ENCODE measurements at places on chromosomes 12 and 14.

DNA sequence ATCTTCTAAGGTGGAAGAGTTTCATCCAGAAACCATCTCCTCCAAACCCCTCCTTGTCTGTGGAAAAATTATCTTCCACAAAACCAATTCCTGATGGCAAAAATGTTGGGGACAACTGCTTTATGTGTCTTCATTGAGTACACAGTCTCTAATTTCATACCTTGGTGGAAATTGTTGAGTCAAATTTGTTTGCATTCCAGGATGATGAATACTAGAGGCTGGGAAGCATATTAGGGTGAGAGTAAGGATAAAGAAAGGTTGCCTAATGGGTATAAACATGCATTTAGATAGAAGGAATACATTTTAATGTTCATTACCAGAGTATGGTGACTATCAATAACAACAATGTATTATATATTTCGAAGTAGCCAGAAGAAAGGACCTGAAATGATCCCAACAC, 98.2 kb downstream of the C12orf42 start:
- no peak for DNase-seq

- DNase-seq: no peak
Measured at GRCh38 chr14:75453817-75454434, 26.1 kb downstream of the JDP2 start.

DNA sequence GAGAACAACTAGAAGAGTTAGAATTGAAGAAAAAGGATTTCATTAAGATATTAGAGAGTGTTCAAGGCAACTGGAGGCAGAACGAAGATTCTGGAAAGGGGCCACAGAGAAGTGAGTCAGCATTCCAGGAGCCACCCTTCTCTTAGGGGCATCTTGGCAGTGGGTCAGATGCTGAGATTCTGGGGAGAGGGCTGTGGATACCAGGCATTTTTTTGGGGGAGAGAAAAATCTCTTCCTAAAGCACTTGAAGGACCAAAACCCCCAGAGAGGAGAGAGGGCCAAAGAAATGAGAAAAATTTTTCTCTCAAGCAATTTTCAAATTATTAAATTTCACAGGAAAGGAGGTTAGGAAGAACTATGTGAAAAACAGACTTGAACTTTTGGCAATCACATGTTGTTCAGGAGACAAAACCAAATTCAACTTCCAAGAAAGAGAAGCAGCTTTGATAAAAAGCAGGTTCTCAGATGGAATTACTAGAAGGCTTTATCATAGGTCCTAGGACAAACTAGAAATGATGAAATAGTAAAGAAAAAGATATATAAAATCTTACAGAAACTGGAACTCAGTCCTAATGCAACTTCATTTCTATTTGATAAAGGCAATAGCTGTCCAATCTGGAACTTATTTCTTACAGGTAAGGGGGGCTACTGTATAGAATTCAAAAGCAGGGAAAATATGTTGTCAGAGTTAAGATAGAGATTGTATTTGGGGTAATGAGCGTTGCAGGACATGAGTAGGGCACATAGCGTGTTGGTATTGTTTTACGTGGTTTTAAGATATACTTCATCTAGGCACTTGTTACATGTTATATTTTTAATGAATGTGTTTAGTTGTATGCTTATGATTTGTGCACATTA, 1.1 kb upstream of the CLEC2D start:
- DNase-seq: no peak

DNA sequence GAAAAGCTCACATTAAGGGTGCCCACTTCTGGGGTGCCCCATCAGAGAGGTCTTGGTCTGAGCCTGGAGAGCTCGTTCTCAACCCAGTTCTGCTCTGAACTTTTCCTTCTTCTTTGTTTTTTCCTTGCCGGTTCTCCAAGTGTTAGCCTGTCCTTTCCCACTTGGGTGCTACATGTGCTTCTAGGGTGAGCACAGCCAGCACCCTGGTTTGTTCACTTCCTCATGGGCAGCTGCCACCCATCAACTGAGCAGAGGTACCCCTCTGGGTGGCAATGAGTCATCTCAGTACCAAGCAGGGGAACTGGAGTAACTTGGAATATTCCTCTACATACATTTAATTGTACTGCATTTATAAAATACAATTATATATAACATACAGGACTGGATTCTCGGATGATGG, 3.9 kb upstream of the SYNE3 start:
- DNase-seq: no peak

- no peak for DNase-seq
Measured at GRCh38 chr12:51395283-51396230, 4.4 kb upstream of the GALNT6 start.

DNA sequence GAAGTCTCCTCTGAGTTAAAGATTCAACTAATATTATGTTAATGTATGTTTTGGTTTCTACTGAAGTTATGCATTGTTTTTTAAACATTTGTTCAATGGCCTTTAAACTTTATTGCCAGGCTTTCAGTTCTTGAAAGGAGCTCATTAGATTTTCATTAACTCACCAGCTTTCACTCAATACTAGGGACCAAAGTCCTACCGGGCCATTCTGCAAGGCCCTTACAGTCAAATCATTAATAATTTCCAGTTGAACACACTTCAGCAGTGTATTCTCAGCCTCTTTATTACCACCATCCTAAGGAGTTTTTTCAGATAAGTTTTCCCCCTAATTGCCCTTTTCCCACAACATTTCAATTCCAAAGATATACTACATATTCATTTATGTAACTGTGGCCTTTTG, 409.2 kb downstream of the DIO2 start:
- no peak for DNase-seq

- peak; percentile 4 for DNase-seq
Measured at GRCh38 chr12:70719672-70720420, 82.6 kb upstream of the PTPRB start.

DNA sequence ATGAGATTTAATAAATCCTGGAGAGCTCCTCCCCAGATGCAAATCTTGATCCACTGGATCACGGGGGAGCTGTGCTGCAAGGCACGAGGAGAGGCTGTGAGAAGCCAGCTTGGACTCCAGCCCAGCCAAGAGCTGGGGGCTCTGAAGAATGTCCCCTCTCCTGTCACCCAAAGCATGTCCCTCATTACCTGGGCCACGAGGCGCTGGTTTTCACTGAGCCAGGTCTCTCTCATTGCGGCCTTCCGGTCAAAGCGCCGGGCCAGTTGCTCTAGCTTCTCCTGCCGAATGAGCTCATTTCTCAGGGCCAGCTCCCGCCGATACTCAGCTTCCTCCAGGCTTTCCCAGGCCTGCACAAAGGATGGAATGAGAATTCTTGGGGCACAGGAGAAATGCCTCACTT, 83.3 kb downstream of the SPTB start:
- no peak for DNase-seq

DNA sequence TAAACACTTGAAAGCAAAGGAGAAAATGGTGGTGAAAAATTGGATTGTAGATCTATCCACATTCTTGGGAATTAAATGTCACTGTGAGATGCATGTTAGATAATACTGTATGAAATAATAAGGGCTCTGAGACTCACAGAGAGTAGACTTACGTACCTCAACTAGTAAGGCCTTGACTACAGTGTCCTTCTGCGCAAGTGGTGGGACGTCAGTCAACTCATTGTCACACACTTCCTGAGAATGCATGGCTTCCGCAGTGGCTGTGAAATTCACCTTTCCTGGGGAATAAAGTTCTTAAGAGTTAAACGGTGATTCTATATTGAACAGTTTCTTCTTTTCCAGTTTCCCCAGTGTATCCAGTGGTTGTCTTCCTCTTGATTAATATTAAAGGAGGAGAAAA, 32.6 kb upstream of the PZP start:
- no peak for DNase-seq

GRCh38 chr12:124915239-124916236, 1.1 kb upstream of the UBC start:
- DNase-seq: no peak
